ENCODE measurements at places on chromosomes 3 and 15.

- no peak for DNase-seq
Measured at GRCh38 chr3:5485427-5485826, 297.9 kb downstream of the EDEM1 start.

DNA sequence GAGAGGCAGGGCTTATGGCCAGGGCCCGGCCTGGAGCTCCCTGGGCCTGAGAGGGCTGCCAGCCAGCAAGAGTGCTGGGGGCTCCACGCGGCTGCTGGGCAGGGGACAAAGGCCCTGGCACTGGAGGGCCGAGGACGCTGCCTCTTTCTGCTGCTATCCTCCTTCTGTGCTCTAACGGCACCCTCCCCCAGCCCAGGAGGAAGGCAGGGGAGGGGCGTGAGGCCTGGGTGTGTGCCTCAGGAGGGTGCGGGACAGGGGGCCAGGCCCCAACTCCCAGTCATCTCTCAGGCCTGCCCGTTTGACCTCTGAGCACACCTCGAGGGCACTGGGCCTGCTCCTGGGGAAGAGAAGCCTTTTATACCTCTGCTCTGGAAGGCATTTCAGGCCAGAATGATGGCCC is 115.5 kb downstream of the ADCY5 start:
- no peak for DNase-seq

DNA sequence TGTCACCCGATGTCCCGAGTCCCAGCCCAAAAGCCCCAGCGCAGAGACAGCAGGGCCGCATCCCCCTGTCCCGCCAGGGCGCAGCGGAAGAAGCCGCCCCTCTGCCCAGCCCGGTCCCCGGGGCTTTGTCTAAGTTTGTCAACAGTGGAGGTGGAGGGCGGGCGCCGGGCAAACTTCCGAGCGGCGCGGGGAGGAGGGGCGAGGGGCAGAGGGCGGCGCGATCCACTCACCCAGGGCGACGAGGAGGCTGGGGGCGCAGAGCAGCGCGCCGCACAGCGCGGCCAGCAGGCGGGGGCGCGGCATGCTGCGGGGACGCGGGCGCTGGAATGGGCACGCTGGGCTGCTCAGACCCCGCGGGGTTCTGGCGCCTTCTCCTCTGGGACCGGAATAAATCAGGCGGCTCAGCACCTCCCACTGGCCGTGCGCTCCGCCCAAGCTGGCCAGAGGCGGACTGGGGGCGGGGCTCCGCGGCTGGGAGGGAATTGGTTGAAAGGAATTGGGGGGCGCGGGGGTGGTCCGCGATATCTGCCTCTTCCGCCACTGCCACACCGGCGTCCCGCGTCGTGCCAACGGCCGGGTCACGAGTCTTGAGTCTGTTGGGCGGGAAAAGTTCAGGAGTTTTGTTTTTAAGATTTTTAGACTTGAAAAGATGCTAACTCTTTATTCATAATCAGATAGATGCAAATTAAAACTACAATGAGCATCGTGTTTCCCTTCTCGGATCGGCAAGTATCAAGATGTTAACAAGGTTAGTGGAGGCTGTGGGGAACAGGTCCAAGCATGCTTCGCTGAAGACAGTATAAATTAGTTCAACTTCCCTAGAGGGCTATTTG is at the start of gene MFGE8:
TSS of gene MFGE8 (minus strand) at position 363 of the 833 bp plus-strand sequence. CDS start at position 303, 60 bp downstream.
- DNase-seq: peak; percentile 72

- no peak for DNase-seq
Measured at GRCh38 chr15:77440378-77440999, 19.8 kb downstream of the HMG20A start.

GRCh38 chr15:50873935-50874361 is 34.5 kb upstream of the AP4E1 start:
- DNase-seq: no peak

GRCh38 chr3:49930922-49931321 is 1.3 kb upstream of the MON1A start:
- no peak for DNase-seq

DNA sequence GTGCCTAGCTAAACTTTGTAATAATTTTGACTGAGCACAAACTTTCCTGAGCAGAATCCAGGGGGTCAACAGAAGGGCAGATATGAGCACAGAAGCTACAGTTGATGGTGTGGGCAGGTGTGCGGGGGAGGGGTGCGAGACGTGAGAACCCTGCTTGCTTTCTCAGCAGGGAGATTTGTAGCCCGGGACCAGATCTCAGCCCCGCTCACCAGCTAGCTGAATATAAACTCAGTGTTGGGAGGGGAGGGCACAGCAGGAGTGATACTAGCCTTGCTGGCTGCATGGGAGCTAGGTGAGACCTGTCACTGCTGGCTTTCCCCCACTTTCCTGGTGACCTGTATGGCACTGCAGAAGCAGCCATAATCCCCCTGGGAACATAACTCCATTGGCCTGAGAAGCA is 83.4 kb downstream of the CLDN1 start:
- no peak for DNase-seq

- DNase-seq: no peak
Measured at GRCh38 chr3:127887321-127887720, 27.7 kb upstream of the KBTBD12 start.

- no peak for DNase-seq
Measured at GRCh38 chr15:51355096-51355495, 13.6 kb downstream of the GLDN start.

GRCh38 chr15:39396979-39397615 is 183.8 kb upstream of the THBS1 start:
- no peak for DNase-seq

DNA sequence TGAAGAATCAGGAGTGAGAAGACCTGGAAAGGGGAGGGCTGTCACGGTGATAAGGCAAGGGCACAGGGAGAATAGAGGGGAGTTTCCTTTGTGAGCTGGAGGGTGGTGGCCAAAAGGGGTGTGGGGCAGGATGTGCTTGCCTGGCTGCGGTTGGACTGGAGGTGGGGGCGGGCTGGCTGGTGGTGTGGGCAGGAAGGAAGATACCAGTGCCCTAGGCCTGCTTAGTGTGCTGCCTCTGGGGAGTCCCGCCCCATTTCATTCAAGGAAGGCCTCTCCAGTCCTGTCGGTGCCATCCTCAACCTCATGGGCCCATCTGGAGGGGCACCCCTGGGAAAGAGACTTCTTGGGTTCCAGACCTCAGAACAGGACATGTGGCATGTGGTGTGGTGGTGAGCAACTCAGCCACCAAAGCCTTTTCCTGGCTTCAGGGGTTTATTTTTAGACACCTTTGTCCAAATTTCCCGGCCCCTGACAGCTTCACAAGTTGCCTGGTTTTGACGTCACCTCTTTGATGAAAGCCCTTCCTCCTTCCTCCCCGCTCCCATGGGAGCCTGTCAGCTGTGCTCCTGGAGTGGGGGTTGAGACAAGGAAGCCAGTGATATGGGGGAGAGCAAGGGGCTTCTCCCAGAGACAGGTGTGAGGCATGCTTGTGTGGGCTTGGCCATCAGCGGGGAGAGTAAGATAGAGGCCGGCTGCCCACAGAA is 15.6 kb downstream of the TEX264 start:
- peak; percentile 80 for DNase-seq

DNA sequence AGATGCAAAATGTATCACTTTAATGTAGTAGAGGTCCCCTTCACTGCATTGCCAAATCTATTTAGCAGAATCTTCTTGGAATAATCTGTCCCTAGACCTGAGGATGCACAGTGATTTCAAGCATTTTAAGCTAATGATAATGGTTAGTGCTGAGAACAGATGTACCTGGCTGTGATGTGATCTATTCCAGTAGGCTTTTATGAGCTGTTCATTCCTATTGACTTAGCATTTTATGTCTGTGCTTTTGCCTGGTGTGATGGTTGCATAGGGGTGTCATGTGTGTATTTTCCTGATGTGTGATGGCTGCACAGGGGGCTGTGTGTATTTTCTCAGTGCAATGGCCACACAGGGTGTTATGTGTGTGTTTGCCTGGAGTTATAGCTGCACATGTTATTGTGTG is 272.9 kb downstream of the TIGIT start:
- no peak for DNase-seq

DNA sequence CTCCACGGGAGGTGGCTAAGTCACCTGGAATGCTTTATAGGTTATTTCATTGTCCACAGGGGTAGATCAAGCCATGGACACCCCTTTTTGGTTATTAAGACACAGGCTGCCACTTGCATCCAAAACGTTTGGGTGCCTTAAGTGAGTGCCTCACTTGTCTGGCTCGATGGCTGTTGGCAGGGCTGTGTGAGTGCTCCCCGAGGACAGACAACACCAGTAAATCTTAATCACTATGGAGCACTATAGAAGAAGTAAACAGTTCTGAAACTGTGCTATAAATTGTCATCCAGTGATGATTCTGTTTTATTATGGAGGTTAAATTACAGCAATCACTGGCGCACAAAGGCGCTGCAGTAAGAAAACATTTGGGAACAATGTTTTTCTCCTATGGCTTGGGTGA is 215.5 kb downstream of the CACNA2D3 start:
- DNase-seq: no peak

DNA sequence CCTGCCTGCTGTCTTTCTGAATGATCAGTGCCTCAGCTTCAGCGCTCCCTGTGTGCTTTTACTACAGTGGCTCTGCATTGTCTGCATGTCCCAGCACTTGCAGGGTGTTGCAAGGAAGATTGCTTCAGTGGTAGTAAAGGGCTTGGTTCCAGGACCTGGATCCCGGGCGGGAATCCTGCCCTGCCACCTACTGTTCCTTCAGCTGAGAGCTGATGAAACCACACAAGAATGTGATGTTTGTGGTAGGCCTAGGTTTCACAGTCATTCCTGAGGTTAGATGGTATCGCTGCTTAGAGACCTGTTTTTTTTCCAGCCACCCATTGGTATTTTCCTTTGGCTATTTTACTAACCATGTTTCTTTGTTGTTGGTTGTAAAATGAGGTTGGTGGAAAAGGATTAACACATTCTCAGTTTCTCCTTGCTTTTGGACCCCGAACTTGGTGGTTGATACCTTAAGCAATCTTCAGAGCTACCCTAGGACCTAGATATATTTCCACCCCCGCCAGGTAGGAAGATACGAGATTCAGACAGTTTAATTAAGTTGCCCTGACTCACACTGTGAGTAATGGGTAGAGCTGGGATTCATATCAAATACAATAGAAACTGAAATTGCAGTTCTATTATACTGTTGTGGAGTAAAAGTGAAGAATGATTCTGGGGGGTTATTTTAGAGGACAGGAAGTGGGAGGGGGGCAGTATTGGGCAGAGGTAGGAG is 11.4 kb downstream of the GPR87 start:
- peak; percentile 65 for DNase-seq

DNA sequence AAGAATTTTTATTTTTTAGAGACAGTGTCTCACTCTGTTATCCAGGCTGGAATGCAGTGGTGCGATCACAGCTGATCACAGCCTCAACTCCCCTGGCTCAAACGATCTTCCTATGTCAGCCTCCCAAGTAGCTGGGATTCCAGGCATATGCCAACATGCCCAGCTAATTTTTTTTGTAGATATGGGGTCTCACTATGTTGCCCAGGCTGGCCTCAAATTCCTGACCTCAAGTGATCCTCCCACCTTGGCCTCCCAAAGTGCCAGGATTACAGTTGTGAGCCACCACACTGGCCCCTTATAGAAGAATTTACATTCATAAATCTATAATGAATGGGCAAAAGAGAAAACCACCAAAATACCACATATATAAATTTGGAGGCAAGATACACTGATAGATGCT is 15.2 kb downstream of the SENP7 start:
- no peak for DNase-seq

- DNase-seq: no peak
Measured at GRCh38 chr3:102132370-102132769, 283.1 kb downstream of the NFKBIZ start.

- no peak for DNase-seq
Measured at GRCh38 chr15:83671603-83672002, 17.7 kb downstream of the ADAMTSL3 start.

DNA sequence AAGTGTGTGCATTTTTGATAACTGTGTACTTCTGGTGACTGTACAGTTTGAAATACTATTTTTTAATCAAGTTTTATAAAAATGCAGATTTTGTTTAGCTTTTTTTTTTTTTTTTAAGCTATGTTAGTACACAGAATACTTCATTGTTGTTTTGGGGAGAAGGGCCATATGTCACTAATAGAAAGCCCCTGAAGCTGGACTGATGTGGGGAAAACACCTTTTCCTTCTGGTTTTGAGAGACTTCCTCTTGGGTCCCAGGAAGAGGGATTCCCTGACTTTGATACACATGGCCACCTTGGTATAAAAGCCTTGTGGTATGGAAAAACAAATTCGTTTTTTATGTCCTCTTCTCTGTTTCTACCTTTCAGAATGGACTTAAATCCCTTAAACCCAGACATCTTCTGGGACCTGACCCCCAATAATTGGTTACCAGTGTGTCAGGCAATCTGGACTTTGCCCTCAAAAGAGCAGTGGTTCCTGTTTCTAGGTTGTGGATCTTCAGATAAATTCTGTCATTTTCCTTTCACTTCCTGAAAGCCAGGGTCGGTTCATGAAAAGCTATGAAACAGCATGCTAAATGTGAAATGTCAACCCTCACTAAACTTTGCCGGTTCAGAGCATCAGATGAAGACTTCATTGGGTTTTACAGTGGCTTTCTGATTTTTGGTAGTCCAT is 31.1 kb upstream of the BLOC1S6 start:
- no peak for DNase-seq

DNA sequence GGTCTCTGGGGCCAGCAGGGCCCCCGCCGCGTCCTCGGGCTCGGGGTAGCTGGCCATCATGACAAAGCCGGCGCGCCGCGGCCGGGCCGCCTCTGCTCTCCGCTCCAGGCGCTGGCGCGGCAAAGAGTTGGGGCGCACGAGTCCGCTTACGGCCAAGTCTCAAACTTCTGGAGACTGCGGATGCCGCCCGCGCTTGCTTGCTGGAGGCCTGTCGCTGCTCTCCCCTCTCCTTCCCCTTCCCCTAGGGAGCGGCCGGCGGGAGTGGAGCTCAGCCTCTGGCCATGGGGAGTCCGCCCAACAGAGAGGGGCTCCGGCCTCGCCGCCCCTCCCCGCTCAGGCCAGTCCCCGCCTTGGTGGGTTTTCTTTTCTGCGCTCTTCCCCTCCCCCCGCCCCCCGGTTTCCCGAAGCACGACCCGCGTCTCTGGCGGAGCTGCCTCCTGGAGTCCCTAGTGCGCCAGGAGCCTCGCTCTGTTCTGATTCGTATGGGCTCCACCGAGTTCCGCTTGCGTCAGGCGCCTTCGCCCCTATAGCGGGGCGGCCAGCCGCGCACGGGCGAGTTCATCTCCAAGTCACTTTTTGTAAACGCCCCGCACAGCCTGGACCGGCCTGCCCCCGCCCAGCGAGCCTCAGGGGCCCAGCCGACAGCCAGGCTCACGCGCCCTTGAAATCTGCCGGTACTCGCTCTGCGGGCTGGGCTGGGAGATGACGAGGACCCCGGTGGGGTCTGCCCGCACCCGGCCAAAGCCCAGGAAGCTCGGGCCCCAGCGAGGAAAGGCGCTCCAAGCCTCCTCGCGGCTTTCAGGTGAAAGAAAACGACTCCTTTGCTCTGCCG is at the start of the genes FOXL2 and FOXL2NB:
TSS of gene FOXL2 (minus strand) at position 475 of the 832 bp plus-strand sequence. CDS start at position 60, 415 bp downstream.
TSS of gene FOXL2NB (plus strand) at position 555 of the 832 bp plus-strand sequence. CDS start at position 703, 148 bp downstream.
- DNase-seq: no peak

GRCh38 chr3:44885618-44886017 is 11.2 kb downstream of the TGM4 start:
- DNase-seq: no peak
